Activated gamma-delta T cell treated with Interleukin-2 at 50 U/mL for 16 hours (primary cell): ENCODE measurements at places on chromosomes 12 and 14.

GRCh38 chr12:110564471-110564991 lies 18.6 kb downstream of the PPTC7 start:
- no peak for DNase-seq

DNA sequence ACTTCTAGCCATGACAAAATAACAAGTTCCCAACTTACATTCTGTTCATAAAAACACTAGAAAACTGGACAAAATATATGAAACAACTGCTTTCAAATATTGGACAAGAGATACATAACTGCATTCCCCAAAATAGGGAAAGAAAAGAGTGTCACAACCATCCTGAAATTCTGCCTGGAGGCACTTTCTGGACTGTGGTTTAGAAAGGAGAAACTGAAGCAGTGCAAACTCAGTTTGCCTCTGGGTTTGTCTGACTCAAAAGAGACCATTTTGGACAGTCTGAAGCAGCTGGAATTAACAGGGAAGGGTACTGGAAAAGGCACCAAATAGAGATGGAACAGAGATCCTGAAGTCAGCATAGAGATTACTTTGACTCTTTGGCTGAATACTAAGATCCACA lies 11.3 kb upstream of the SYT1 start:
- DNase-seq: no peak

DNA sequence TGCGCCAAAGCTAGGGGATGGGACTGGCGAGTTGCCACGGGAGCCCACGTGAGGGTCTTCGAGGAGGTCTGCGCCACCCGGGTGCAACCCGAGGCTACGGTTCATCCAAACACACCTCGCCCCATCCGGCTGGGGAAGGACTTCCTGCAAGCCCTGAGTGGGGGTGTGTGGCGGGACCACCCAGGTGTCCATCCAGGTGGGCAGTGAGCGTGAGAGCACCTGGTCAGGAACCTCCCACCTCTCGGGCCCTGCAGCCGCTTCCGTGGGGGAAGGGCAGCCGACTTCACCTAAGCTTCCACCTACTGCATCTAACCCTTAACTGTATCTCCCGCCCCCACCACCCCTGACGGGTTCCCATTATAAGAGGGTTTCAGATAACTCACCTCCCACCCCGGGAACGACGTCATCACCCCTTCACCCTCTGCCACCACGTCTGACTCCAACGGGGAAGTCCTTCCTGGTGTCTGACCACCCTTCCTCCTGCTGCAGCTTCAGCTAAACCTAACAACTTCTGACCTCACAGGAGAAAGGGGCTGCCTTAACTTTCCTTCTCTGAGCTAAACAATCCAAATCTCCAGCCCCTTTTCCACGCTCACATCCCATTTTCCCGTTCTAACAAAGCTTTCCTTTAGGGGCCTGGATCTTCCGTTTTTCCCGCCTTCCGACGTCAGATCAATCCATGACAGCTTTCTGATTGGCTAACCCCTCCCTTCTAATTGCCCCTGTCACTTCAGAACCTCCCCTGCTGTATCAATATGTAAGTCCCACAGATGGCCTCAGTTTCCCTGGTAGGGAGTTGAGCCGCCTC lies 27.4 kb upstream of the SMUG1 start:
- DNase-seq: peak; percentile 28

DNA sequence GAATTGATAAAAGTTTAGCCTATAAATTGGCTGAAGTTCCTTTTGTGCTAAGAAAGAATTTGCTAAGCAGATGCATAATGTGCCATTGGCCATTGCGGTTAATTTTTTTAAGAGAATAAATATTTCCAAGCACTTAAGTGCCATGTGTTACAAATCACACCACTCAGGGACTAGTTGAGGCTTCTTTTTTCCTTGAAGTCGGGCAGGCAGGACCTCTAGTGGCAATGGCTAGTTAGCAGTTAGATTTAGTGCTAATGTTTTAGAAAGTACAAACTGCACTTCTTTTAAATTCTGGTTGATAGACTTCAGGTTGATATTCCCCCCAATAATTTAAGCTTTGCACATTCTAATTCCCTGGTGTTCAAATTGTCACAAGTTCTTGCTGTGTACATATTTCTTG lies 294.3 kb downstream of the APAF1 start:
- DNase-seq: no peak

DNA sequence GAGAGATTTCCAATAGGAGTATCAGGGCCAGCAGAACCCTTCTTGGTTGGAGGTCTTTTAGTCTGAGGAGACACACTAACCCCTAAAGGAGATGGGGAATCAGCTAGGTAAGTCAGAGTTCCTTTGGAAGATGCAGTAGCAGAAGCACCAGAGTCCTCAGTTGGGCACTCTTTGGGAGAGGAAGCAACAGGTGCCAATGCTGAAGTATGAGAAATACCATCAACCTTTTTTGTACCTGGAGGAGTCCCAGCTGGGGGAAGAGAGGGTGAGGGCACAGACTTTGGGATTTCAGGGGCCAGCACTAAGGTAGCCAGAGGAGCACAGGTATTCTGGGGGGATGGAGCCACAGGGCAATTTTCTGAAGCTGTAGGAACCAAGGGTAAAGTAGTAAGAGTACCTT lies 6.0 kb downstream of the NACA start:
- DNase-seq: no peak

DNA sequence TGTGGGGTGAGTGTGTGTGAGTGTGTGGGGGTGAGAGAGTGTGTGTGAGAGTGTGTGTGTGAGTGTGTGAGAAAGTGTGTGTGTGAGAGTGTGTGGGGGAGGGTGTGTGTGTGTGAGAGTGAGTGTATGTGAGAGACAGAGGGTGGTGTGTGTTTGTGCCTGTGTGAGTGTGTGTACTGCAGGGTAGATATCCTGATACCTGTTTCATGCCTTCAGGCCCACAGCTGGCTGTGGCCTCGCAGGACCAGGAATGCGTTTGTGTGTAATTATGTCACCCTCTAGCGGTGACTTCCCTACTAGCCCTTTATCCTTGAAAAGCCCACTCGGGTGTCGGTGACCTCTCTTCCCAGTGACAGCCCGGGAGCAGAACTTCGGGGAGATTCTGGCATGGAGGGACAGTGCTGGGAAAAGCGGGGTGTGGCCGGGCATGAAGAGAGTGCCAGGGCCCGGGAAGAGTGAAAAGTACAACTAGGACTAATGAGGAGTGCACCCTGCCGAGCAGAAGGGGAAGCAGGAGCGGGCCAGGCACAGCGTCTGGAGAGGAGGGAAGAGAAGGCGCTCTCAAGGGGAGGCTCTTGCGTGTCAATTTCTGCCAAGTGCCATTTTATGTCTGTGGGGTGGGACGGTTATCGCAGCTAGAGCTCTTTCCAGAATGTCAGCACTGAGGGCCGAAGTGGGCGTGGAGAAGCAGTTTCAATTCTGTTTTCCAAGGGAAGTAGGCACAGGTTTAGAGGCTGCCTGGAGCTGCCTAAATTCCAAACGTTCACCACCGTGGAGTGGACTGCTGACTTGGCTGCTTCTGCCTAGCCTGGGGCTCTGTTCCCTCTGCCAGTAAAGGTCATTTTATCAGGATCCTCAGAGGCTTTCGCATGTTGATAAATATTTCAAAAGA lies 11.0 kb upstream of the FBXL14 start:
- peak; percentile 55 for DNase-seq

DNA sequence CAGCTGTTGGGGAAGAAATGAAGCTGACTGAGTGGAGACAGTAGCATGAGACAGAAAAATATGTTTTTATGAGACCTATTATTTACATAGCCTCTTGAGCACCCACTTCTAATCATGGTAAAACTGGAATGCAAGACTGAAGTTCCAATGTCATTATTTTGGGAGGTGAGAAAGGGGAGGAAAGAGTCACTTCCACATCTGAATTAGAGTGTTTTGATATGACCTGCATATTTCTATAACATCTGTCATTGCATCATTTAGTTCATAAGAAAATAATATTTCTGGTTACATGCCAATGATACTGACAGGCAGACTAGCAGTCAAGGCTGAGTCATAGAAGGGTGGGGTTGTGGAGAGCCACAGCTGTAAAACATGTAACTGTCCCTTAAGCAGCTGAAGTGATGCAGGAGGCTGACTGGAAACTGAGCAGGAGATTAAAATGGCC lies 26.7 kb downstream of the NTN4 start:
- DNase-seq: no peak

DNA sequence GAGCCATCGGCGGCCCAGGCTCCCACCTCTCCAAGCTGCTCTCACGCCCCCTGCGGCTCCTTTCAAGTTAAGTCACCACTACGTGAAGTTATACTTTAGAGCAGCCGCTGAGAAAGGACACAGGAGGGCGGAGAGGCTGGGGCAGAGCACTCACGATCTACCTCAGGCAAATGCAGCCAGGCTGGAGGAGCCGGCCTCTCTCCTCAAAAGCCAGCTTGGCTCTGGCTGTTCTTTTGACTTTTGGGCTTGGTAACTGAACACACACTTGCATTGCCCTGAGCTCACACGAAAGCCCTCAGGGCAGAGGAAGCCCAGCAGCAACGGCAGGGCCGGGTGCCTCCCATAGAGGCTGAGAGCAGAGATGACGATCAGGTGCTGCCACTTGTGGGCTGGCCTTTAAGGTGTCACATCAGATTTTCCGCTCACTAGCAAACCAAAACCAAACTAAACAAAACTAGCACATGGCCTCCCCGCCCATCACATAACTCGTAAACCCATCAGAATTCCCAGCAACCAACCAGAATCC lies 75.2 kb downstream of the PITPNM2 start:
- DNase-seq: peak; percentile 68

GRCh38 chr12:109189291-109189690 lies 72.9 kb downstream of the ACACB start:
- DNase-seq: no peak

DNA sequence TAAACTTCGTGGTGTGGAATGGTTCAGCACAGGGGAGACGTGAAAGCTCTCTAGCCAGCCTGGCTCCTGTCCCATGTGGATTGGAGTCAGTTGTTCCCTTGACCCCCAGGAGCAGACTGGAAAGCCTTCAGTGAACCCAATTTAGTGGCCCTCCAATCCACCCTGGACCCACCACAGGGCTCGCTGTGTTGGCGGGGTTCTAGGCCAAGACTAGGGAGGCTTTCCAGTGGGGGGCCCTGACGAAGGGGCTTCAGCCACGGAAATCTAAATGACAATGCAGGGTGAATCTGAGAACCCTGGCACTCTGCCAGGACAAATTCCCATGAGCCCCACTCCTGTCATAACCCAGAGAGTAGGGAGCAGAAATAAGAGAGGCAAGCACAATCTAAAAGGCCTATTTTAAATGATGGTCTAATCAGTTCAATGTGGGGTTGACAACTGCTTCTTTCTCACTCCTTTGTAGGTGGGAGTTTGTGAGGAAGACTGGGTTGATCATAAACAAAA lies 110.8 kb downstream of the SLC35F4 start:
- no peak for DNase-seq

DNA sequence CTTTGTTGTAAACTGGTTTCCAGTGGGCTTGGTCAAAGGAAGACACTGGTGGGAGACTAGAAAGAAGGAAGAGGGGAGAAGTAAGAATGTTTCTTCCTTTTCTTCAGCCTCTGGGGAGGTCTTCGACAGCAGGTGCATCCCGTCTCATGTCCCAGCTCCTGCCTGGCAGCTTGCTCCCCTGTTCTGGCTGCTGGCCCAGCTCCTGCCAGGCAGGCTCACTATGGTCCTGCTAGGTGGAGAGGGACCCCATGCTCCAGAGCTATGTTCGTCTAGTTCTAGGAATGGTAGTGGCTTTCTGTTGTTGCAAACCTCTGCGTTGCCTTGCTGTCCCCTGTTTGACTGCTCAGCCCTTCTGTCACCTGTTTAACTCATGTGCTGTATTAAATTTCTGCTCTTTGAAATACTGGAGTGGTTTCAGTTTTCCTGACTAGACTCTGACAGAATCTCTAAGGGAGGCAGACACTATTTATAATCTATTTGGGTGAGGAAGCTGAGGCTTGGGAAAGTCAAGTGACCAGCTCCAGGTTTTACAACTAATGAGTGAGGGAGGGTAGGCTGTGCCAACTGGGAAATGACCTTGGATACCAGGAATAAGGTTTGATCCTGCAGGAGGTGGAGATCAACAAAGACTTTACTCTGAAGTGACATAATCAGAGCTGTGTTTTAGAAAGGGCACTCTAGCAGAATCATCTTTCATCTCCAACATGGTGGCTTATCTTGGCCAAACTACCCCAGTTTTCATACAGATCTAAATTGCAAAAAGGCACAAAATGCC lies 94.7 kb upstream of the DDHD1 start:
- DNase-seq: no peak

GRCh38 chr14:89420502-89420901 lies 3.5 kb upstream of the FOXN3 start:
- DNase-seq: no peak

DNA sequence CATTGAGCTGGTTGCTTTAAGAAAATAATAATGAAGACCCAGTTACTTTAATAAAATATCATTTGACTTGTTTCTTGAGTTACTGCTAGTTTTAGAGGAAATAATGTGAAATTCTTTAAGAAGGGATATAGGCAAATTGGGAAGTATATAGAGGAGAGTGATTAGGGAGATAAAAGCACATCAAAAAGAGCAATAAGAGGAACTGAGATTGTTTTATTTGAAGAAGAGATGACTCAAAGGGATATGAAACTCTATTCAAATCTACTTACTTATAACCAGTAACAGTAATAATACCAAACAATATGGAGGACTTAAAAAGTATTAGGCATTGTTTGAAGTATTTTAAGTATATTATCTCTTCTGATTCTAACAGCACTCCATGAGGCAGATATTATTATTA lies 37.1 kb downstream of the LRRK2 start:
- DNase-seq: no peak

GRCh38 chr14:71235875-71236274 lies 328.6 kb downstream of the PCNX1 start:
- no peak for DNase-seq

DNA sequence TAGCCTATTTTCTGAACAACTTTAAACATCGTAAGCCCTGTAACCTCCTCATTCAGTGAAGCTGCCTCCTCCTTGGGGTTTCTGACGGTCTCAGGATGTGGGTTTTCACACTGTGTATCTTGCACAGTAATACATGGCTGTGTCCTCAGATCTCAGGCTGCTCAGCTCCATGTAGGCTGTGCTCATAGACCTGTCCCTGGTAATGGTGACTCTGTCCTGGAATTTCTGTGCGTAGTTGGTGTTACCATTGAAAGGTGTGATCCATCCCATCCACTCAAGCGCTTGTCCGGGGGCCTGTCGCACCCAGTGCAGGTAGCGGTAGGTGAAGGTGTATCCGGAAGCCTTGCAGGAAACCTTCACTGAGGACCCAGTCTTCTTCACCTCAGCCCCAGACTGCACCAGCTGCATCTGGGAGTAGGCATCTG lies 980.5 kb downstream of the TMEM121 start:
- peak; percentile 63 for DNase-seq

GRCh38 chr14:62251237-62251636 lies 489.0 kb downstream of the SNAPC1 start:
- DNase-seq: no peak

DNA sequence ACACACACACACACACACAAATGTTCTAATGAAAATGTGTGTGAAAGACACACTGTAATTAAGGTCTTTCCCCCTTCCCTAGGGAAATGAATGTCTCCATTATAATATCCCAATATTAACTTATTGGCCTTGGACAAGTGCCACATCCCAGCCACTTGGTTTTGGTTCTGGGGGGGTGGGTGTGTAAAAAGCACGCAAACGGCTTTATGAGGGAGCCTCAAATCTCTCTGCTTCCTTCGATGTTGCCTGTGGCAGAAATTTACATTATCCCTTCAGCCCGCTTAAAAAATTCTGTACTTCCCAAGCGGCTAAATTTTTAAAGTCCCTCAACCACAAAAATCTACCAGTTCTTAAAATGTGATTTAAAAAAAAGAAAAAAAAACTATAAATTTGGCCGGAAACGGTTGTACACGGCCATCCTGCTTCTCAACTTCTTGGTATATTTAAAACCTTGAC lies 432 bp downstream of the C14orf93 start:
- DNase-seq: no peak

GRCh38 chr14:66005900-66006434 lies 480.2 kb upstream of the CCDC196 start:
- no peak for DNase-seq
